Inflammatory macrophage (primary cell): ENCODE measurements at places on chromosomes 16 and 17.

GRCh38 chr17:34764716-34765115 lies 185.3 kb downstream of the TMEM132E start:
- DNase-seq, result no peak

GRCh38 chr16:8374586-8375231 lies 215.6 kb downstream of the TMEM114 start:
- no peak for DNase-seq

GRCh38 chr17:33596899-33597298 lies 303.8 kb upstream of the ASIC2 start:
- no peak for DNase-seq

DNA sequence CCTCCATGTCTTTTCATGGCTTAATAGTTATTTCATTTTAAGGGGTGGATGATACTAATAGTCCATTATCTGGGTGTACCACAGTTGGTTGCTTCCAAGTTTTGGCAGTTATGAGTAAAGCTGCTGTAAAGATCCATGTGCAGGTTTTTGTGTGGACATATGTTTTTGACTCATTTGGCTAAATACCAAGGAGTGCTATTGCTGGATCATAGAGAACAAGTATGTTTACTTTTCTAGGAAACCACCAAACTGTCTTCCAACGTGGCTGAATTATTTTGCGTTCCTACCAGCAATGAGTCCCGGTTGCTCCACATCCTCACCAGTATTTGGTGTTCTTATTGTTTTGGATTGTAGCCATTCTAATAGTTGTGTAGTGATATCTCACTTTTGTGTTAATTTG lies 181.9 kb downstream of the SPECC1 start:
- DNase-seq, result no peak

- peak; percentile 71 for DNase-seq
These were observed 28.7 kb upstream of the RSL1D1 start for GRCh38 chr16:11880007-11880406.

DNA sequence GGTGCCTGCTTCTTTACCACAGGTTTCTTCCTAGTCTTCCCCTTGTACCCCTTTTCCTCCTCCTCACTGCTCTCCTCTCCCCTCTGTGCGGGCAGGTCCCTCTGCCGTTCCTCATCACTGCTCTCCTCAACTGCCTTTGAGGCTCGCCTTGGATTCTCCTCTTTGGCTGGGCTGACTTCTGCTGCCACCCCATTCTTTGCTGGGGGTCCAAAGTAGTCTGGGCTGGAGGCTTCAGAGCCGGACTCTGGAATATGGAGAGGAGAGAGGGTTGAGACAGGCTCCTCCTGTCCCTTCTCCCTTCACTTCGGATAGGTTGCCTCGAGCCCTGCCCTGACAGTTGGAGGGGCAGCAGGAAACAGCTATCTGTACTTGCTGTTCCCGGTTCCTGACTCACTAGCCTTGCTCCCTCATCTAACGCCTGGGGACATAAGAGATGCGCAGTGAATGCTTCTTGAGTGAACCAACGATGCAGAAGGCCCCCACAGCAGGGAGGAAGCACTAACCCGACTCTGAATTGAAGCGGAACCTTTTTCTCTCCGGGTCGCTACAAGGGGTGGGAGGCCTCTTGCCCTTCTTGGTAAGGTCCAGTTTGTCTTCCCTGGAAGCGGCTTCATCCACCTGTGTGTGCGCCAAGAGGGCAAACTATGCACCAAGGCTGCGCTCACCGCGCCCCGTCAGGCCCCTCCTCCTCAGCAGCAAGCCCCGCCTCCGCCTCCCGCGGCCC lies 655 bp downstream of the HIRIP3 start:
- DNase-seq, result no peak

- no peak for DNase-seq
These were observed 157.3 kb downstream of the KIF2B start for GRCh38 chr17:53979991-53980390.

DNA sequence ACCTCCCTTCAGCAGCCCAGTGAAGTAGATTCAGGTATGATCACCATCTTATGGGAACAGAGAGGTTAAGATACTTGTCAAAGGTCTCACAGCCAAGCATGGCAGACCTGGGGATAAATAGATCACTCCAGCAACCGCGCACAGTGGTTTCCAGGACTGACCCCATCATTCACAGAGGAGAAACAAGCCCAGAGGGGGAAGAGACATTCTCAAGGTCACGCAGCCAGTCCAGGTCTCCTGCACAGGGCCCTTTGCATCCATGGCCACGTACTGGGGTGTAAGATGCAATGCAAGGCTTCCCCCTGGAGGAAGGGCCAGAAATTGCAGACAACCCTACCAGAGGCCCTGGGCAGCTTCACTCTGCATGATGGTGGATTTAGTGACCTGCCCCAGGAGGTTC lies 19.9 kb downstream of the TLE7 start:
- DNase-seq, result peak; percentile 7

- DNase-seq, result no peak
These were observed 133.3 kb downstream of the ZNF778 start for GRCh38 chr16:89350701-89351380.

- DNase-seq, result no peak
These were observed 952.5 kb downstream of the CDH8 start for GRCh38 chr16:61083711-61084110.

GRCh38 chr16:3536271-3536731 lies 35.5 kb downstream of the CLUAP1 start:
- no peak for DNase-seq

DNA sequence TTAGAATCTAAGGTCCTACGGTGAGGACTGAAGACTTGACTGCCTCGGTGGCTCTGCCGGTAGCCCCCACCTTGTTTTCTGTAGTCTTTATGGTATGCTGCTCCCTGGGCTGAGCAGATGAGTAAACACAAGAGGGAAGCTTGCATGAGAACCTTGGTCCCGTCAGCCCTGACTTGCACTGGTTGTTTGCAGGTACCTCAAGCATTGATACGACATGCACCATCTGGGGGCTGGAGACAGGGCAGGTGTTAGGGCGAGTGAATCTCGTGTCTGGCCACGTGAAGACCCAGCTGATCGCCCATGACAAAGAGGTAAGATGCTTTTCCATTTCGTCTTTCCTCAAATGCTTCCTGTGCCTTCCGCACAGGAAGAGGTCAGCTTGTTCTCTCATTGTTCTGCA lies 21.1 kb upstream of the TACO1 start:
- DNase-seq, result no peak

GRCh38 chr17:64497565-64498035 lies 746 bp upstream of the POLG2 start:
- DNase-seq, result no peak

DNA sequence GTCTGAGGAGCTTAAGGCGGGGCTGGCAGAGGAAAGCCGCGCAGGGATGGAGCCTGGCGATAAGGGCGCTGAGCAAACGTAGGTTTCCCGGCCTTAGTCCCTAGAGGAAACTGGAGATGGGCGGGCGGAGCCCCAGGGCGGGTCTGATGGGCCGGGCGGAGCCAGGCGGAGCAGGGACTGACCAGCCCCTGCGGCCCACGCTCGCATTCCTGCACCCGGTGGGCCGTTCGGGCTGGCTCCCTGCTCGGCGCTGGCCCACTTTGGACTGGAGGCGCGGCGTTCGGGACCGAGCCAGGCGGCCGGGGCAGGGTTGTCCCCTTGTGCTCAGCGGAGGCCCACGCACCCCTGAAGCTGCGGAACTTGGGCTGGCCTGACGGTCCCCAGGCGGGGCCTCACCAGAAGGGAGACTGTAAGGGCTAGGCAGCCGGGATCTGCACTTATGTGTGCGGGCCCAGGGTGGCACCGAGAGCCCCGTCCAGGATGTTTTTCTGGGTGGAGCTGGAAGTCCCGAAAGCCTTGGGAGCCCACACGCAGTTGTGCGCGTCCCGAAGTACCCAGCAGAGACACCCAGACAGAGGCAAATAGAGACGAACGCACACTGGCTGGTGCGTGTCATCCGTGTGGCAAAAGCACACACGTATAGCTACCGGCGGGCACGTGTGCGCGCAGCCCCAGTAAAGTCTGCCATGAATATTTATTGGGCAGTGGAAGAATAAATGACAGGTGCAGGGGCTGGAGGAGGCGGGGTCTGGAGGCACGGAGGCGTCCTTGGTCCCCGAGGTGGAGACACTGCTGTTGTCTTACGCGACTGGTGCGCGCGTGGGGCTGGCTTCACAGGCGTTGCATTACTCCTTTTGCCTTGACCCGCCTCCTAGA lies 1.4 kb downstream of the PYDC1 start:
- peak; percentile 60 for DNase-seq

- peak; percentile 96 for DNase-seq
These were observed at the start of gene DCAKD for GRCh38 chr17:45051060-45051719. Gene DCAKD, minus strand, starts transcription at chr17:45051632. Its CDS starts 16,747 bp downstream, at chr17:45034885.

GRCh38 chr17:52048137-52048898 lies 110.2 kb downstream of the CA10 start:
- no peak for DNase-seq

DNA sequence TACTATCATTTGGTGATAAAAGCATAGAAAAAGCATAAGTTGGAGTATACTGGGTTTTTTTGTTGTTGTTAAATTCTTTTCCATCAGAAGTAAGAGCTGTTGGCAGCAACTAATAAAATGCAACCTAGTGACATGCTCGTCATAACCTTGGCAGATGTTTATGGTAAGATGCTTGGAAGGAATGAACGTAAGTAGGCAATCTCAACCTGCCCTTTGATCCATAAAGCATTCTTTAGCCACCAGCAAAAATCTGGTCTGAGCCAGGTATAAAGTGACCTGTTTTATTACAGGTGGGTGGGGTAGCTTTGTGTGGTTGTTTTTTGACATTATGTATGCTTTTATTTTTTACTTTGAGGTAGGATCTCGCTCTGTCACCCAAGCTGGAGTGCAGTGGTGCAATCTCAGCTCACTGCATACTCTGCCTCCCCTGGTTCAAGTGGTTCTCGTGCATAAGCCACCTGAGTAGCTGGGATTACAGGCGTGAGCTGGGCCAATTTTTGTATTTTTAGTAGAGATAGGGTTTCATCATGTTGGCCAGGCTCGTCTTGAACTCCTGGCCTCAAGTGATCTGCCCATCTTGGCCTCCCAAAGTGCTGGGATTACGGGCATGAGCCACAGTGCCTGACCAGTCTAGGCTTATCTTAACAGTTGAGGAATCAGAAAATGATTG lies 22.0 kb downstream of the WSB1 start:
- DNase-seq, result no peak

DNA sequence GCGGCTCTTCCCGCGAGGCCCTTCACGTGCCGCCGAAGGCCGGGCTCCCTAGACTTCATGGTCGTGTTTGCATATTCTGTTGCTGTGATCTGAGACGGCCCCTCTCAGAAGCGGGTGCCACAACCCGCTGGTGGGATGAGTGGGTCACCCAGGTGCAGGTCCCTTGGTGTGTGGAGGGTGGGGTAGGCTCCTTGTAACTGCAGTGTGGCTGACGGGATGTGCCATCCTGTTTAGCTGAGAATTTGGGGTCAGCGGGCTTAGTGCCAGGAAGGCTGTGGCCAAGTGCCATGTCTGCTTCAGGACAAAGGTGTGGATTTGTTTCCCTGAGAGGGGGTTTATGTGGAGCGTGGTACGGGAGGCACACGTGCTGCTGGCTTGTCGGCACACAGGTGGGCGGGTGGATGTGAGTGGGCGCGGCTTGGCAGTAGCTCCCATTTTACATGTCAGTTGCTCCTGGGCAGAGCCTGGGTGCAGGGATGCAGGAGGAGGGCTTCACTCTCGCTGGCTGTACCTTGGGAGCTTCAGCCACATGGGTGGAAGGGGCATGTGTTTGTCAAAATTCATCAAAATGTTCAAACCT lies 9.2 kb upstream of the WFIKKN1 start:
- DNase-seq, result no peak

GRCh38 chr16:86553356-86553755 lies 1.7 kb downstream of the MTHFSD start:
- DNase-seq, result no peak

GRCh38 chr16:55297062-55297909 lies 26.7 kb upstream of the IRX6 start:
- no peak for DNase-seq

GRCh38 chr17:71963351-71963750 lies 157.5 kb upstream of the SOX9 start:
- no peak for DNase-seq

GRCh38 chr16:62036101-62036801 lies at the start of gene CDH8:
Gene CDH8, minus strand, starts transcription at chr16:62036438. Its CDS starts 15,035 bp downstream, at chr16:62021403.
- no peak for DNase-seq

GRCh38 chr16:52721331-52721730 lies 174.4 kb upstream of the TOX3 start:
- DNase-seq, result no peak

- DNase-seq, result no peak
These were observed 108.5 kb downstream of the CYB561 start for GRCh38 chr17:63337579-63337978.

GRCh38 chr17:11871773-11872172 lies 125.5 kb downstream of the ZNF18 start:
- no peak for DNase-seq

- no peak for DNase-seq
These were observed 87.4 kb downstream of the RBFOX1 start for GRCh38 chr16:7420079-7420478.
